ENCODE measurements at places on chromosomes 3 and 15.

DNA sequence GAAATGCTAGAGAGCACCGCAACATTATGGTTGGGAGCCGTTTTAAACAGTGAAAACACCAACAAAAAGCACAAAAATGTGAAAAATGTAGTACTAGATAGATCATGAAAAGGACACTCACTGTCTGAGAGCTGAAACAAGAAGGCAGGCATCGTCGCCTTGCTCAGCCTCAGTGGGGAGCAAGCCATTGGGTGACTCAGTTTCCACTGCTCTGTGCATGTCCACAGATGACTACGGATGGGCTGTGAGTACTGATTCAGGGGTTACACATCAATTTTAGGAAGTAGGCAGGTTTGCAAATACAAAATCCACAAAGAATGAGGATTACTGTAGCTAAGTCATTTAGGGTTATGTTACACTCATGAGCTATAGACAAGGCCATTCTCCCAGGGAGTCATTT is 10.8 kb downstream of the NOX5 start:
- no peak for DNase-seq

DNA sequence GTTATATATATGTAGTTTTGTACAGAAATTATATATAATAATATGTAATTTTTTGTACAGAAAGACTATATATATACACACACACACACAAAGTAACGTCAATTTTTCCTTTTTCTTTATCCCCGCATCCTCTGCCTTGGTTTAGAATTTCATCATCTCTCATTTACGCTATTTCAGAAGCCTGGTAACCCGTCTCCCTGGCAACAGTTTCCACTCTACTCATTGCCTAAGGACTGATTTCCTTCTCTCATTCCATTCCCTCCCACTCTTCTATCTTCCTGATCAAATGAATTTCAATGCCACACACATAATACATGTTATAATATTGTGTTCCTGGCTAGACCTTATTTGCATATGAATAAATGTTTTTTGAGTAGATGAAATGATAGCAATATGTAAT is 47.8 kb upstream of the NDN start:
- no peak for DNase-seq

- DNase-seq = no peak
These were observed 56.2 kb downstream of the ITGA11 start for GRCh38 chr15:68375716-68376220.

DNA sequence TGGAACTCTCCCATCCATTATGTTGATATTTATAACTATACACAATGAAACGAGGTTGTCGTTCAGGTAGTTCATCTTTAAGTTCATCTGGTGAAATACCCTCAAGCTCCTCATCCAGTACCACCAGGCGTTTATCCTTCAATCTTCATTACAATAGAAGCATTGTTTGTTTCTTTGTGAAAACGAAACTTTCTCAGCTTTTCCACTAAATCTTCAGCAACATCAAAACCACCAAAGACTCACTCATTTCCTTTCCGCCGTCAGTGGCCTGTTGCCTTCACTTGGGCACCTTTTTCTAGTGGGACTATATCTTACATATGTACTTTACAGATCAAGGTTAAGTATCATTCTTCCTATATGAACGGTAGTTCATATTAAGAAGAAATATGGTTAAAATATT is 44.1 kb upstream of the TFG start:
- no peak for DNase-seq

GRCh38 chr3:44832965-44833364 is 28.7 kb upstream of the TMEM42 start:
- no peak for DNase-seq

Data from K562 (cell line).